SK-MEL-5 (cell line): ENCODE measurements at places on chromosomes 5 and 9. TPM values are rescaled to one million over a fixed set of nuclear protein-coding genes. Genes with fewer than 3 reads are reported as not detected.

CDH18 gene
- 0.19 and 1.1 TPM in 2 replicates for total RNA-seq

PCDHB4 gene
- total RNA-seq, result 0.40 and 0.43 TPM in 2 replicates

GRCh38 chr9:70462300-70462699, 47.8 kb upstream of the KLF9 start:
- DNase-seq, result no peak

POLK gene
- 22.3 and 25.0 TPM in 2 replicates for total RNA-seq

DNA sequence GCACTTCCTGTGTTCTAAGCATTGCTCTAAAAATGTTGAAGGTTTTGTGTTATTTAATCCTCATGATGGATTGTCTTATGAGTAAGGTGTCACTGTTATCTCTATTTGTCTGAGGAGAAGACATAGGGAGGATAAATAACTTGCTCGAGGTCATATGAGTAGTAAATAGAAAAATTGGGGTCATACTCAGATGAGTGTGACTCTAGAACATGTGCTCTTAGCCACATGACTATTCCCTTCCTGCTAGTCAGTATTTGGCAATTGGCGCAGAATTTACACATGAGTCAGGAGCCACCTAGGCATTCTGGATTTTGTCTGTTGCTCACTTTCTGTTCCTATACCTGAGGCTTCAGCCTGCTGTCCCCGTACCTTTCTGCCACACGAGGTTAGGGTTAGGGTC, 234.6 kb upstream of the CD180 start:
- no peak for DNase-seq

DNA sequence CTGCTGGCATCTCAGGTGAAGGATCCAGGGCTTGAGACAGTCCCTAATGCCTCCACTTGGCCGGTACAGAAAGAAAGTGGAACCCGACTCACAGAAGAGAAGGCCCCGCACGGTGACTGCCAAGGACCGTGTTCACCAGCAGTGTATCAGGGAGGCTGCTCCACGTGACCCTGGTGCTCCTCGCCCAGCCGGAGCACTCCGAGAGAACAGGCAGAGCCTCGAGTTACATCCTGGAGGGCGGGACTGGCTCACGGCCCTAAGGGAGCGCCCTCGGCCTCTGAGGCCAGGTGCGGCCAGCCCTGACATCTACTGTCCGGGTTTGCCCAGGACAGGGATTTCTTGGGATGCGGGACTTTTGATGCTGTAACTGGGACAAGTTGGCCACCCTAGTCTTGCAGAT, 104.0 kb upstream of the SARDH start:
- no peak for DNase-seq

PCSK1 gene
- 10.9 and 13.6 TPM in 2 replicates for total RNA-seq

GRCh38 chr9:98880311-98881015, 63.2 kb upstream of the COL15A1 start:
- no peak for DNase-seq

CMBL gene
- total RNA-seq, result not detected in 2 replicates

DNA sequence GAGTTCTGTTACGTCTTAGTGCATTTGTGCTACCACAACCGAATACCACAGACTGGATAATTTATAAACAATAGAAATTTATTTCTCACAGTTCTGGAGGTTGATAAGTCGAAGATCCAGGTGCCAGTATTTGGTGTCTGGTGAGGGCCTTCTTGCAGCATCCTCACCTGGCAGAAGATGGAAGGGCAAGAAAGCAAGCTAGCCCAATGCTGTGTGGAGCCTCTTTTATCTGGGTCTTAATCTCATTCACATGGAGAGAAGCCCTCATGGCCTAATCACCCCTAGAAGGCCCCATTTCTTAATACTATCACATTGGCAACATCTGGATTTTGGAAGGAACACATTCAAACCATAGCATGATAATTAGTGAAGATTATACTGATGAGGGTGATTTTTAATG, 159.3 kb downstream of the CHSY3 start:
- DNase-seq, result no peak

- DNase-seq, result no peak
Observed at GRCh38 chr9:2230362-2230761, 215.2 kb downstream of the SMARCA2 start.

GRCh38 chr5:31939151-31939550, 235.0 kb downstream of the GOLPH3 start:
- DNase-seq, result no peak

- DNase-seq, result no peak
Observed at GRCh38 chr5:96509316-96509715, 76.3 kb upstream of the PCSK1 start.

LCN12 gene
- total RNA-seq, result not detected in 2 replicates

CAMK2A gene
- total RNA-seq, result not detected in 2 replicates

- no peak for DNase-seq
Observed at GRCh38 chr9:137278721-137279711, 1.5 kb downstream of the TOR4A start.

DNA sequence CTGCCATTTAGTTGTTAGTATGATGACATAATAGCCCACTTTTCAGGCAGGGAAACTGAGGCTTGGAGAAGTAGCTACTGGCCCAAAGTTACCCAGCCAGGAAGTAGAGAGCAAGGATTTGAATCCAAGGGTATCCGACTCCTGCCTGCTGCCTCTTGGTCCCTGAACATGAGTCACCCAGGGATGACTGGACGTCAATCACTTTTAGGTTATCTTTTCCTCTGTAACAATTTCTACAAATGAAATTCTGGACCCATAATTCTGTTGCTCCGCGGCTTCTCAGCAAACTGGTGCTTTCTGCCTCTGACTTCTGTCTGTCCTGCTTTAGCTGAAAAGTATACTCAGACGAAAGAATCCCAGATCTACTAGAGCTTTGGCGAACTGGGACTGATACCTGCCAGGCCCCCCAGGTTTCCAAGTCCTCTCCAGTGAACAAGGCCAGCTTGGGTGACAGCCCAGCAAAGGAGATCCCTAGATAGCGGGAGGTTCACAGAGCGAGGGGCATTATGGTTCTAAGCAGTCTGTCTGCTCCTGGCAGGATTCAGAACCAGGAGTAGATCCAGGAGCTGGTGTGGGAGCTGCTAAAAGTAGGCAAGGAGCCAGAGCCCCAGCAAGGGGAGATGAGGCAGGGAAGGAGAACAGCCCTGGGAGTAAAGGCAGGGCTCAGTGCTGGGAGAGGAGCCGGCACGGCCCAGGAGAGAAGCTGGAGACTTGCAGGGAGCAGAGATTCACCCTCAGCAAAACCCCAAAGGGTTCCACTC, 20.6 kb downstream of the OLFML2A start:
- DNase-seq, result no peak

SLC6A7 gene
- not detected in 2 replicates for total RNA-seq

RMRP gene
- total RNA-seq, result 21,584 and 34,307 TPM in 2 replicates

GFRA3 gene
- total RNA-seq, result not detected in 2 replicates

WDR36 gene
- total RNA-seq, result 71.6 and 77.1 TPM in 2 replicates

IGFBPL1 gene
- 7.9 and 8.5 TPM in 2 replicates for total RNA-seq
